ENCODE measurements at places on chromosomes 6 and 20.
A peak's percentile ranks its signal among the peaks of the same experiment; 100 is the strongest.

GRCh38 chr6:9732056-9732455, 682.8 kb downstream of the TFAP2A start:
- DNase-seq = no peak

GRCh38 chr6:89828988-89829471, 650 bp upstream of the CASP8AP2 start:
- no peak for DNase-seq

- peak; percentile 82 for DNase-seq
Measured at GRCh38 chr6:32154514-32155161, 697 bp downstream of the PPT2 start.

- DNase-seq = no peak
Measured at GRCh38 chr6:108806665-108807064, 41.6 kb upstream of the ARMC2 start.

DNA sequence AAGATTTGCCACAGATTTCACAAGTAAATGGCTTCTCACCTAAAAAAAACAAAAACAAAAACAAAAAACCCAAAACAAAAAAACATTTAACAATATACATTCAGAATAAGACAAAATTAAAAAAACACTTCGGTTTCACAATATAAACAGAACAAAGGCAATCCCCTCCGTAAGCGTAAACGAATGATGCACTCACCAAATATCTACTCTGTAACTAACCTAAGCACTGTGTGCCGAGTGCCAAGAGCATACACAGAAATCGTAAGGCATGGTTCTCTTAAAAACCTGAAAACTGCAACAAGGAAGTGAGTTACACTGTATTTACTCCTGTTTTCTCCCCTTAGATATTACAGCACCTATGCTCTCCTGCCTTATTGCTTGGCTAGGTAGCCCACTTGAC, 12.1 kb upstream of the MICAL1 start:
- no peak for DNase-seq

DNA sequence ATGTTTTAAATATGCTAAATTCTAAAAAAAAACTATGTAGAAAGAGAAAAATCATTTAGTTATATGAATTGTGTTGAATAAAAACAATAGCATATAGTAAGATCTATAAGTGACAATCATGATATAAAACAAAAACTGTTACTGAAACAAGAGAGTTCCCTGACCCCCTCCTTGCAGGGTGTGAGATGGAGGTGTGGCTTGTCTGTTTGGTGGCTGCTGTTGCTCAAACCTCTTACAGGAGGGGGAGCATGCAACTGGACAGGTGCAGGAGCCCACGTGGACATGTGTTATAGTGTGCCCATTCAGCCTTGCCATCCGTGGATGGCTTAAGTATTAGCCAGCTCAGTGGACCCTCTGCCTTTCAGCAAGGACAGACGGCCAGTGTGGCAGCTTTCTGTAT, 206.7 kb downstream of the MOXD1 start:
- DNase-seq = peak; percentile 17

DNA sequence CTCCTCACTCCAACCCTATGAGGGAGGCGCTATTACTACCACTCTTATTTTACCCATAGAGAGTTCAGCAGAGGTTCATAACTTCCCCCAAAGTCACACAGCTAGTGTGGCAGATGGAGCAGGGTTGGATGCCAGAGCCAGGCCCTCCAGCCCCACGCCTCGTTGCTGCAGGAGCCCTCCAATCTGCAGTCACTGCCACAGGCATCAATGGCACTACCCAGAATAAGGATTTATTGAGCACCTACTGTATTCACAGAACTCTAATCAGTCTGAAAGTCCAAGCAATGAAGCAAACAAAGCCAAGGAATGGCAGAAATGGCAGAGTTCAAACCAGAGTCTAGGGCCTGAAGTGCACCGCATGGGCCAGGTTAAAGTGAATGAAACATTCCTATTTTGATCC, 144.9 kb downstream of the LPA start:
- DNase-seq = peak; percentile 19

DNA sequence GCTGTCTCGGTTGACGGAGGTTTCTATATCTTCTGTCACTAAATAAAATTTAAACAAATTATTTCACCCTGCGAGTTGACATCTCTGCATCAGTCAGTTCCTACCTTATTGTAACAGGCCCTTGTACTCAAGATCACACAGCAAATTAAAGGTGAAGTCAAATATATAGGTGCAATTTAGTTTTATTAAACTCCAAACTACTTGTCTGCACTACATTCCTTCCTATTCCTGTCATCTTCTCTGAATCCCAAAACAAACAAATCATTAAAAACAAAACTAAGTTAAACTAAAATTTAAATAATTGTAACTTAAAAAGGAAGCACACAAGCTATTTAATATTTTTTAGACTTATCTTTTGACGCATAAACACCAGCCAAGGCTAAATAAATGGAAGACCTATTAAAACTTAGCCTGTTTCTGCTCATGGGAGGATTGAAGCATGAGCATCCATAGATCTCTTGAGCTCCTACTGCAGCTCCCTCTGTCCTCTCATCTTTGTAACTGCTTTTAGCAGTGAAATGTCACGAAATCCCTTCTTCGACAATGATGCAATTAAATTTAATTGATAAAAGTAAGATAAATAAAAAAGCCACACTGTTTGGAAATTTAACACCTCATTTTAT, 1152.3 kb upstream of the GJE1 start:
- no peak for DNase-seq
